ENCODE measurements at places on chromosomes 5 and 9.

DNA sequence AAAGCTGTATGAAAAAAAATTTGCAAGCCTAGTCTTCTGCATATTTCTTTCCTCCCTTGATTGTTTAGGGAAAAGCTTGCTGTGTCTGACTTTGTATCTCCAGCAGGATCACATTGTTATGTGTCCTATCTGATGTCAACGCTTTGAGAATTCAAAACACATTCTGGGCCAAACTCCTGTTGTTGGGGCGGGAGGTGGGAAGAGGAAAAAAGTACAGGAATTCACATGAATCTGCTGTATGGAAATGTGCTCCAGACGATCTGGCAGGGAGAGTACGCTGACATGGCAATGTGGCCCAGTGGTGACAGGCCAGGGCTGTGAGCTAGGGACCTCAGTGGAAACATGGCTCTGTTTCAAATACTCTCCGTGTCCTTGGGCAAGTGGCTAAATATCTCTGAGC is 87.4 kb upstream of the GNA14 start:
- no peak for DNase-seq

GRCh38 chr9:117135501-117136098 is 279.3 kb downstream of the ASTN2 start:
- DNase-seq, result no peak

GRCh38 chr9:131031642-131032005 is 22.6 kb downstream of the LAMC3 start:
- DNase-seq, result no peak

- DNase-seq, result peak; percentile 19
Measured at GRCh38 chr9:117247266-117247665, 167.6 kb downstream of the ASTN2 start.

- DNase-seq, result no peak
Measured at GRCh38 chr9:136757328-136757727, 715 bp downstream of the LCN8 start.

- DNase-seq, result no peak
Measured at GRCh38 chr9:113963017-113963620, 87.0 kb downstream of the ZNF618 start.

DNA sequence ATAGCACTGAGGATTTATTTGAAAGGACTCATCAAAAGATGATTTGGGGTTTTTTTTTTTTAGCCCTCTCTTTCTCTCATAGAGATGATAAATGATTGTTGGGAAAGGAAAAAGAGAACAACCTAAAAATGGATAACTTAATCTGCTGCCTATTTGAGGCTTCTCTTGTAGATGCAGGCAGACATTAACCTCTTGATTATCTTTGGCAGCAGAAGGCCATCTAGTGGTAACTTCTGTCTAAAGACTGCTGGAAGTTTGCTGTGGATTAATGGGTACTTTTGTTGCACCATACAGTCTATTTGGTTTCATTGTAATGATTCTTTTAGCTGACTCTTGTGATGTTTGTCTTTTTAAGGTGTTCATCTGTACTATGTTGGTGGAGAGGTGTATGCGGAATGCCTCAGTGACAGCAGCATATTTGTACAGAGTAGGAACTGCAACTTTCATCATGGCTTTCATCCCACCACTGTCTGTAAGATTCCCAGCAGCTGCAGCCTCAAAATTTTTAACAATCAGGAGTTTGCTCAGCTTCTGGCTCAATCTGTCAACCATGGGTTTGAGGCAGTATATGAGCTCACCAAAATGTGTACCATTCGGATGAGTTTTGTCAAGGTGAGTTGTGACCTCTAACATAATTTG is 18.8 kb downstream of the SMIM32 start:
- peak; percentile 9 for DNase-seq

DNA sequence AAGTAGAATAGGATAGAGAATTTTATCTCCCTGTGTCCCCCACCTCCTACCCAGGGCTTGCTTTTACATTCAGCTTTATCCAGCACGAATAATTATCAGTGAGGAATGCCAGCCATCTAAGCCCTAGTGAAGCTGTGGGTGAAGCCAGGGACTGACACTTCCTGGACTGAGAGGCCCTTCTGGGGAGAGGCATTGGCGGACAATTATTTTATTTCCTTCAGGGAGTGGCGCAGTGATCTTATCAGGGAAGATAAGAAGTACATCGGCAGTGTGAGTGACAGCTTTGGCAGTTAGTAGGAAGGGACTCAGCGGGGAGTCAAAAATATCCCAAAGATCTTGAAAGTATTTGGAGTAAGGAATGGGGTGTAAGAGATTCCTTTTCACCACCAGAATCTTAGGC is 34.9 kb upstream of the RPS23 start:
- DNase-seq, result no peak

DNA sequence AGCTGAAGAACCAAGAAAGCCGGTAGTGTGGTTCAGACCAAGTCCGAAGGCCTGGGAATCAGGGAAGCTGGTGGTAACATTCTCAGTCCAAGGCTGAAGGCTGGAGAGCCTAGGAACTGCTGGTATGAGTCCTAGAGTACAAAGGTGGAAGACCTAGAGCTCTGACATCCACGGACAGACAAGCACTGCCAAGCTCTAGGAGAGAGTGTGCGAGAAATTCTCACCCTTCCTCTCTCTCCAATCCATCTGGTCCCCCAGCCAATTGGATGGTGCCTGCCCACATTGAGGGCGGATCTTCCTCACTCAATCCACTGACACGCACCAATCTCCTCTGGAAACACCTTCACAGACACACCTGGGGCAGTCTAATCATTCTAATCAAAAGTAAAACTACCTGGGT is 19.7 kb upstream of the ADAMTS19 start:
- DNase-seq, result no peak

All from NCI-H146 (cell line).